ENCODE measurements at places on chromosomes 1 and 21. TPM values are rescaled to one million over a fixed set of nuclear protein-coding genes. Genes with fewer than 3 reads are reported as not detected.

TSACC gene
- total RNA-seq: not detected

LIPI gene
- total RNA-seq: not detected

LCE2C gene
- not detected for total RNA-seq

LCE2B gene
- total RNA-seq: not detected

SLC22A15 gene
- 1.5 TPM for total RNA-seq

IL12RB2 gene
- not detected for total RNA-seq

DNA sequence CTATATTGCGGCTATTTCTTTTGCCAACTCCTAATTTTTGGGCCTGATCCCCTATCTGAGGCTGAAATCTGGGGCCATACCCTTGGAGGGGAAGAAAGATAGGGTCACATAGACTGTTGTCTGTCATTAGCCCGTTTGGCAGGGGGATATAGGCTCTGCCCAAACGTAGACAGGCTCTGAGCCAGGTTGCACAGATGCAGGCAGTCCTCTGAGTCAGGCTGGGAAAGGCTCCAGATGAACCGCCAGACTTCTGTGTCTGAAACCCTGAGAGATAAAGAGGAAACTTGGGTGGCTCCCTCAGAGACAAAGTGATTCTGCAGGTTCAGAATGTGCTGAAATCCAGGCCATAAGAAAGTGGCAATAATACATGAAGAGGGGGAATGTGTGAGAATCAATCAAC is 4.0 kb upstream of the CAP1 start:
- no peak for DNase-seq

DNA sequence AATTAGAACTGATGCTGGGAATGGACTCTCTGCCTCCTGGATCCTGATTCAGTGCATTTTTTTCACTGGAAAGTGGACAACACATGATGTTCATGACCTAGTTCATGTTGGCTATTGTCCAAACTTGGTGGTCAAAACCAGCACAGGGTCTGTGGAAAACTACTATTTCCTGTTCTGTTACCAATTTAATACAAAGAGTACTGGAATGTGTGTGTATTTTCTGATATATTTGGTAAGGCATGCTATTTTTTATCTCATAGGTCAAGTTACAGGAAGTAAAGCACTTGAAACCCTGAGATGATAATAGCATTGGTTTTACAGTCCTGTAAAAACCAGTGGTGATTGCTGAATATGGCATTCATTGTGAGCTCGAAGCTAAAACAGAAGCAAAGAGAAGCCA is 89.9 kb downstream of the SGIP1 start:
- no peak for DNase-seq

DNA sequence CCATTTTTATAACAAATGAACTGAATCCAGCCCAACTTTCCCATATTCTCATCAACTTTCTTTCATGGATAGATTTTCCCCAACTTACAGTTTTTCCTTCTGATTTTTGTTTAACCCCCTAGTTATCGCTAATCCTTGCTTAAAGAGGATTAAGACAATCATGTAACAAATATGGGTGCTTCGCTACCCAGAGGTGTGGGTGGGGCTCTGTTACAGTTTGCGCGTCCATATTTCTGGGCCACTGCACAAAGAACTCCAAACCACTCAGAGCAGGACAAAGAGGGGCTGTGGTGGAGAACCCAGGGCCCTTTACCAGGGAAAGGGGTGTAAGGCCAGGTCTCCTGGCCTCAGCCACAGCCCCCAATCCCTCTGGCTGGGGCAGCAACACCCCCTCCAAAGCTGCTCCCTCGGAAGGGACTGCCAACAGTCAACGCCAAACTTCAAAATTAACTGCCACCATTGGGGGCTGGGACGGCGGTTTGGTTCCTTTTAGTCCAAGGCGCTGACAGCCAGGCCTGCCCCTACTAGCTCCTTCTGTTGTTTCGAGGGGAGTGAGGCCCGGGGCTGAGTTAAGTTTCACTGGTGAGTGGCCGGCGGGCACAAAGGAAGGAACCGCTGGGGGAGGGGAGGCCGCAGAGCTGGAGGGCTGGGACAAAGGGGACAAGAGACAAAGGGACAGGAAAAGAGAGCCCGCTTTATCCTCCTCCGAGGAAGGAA is 27.9 kb downstream of the SSBP3 start:
- no peak for DNase-seq

DNA sequence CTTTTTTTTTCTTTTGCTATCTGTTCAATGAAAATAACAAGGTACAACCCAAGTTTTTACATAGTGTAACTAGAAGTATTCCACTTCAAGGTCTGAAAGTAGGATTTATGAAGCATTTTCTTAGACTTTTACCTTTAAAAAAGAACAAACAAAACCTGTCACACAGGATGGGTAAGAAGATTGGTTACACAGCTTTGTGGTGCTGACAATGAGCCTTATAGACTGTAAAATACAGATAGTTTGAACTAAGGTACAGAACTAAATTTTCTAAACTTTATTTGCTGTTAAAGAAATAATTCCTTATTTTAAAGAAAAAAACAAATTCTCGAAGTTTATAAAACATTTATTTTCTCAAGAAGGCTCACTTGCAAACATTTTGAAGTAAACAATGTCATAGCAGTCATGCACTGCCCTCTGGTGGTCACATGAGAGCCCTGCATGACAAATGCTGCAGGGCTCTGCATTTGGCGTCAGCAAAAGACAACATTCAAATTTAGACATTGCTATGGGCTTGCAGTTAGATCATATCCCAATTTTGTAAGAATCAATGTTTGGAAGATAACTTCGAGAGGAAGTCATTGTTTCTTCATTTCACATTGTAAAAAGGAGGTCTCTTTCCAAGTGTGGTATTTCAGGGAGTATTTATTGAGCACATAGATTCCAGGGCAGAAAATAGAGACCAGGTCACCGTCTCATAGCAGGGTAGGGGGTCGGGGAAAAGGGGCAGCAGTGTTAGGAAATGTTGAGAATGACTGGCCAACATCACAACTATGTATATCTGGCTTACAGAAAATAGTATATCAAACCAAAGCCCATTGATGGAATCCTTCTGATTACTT is 115.3 kb upstream of the FMN2 start:
- DNase-seq: peak; percentile 44

DNA sequence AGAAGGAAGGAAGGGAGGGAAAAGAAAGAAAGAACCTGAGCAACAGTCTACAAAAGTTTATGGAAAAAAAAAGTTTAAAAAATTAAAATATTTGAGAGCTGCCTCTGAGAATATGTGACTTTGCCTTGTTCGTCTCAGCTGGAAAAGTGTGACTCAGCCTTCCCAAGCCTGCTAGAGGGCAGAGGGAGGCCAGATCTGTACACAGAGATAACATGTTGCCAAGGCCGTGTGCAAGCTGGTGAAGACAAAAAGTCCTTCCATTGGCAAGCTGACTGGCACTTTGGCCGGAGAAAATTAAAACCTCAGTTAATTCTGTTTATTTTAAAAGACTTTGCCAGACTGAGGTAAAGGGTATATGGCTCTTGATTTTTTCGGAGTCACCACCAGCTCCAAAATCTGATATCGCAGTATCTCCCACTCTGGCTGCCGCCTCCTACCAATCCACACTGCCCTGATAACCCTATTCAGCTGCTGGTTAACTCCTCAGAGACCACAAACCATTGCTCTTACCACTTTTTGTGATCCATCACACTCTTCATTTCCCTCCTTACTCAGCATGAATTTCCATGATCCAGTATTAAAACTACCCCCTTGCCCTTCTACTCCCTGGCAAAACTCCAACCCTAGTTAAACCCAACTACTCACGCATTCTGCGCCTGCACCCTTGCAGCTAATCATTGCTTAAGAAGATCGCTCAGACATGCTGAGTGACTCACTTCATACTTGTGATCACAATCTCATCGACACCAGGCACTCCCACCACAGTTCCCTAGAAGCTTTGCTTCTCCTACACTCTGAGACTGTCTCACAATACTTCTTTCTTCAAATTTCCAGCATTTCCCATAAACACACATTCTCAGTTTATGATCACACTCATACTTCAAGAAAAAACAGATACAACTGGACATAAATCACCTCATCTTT is 5.7 kb upstream of the PPP1R15B start:
- DNase-seq: peak; percentile 94

DNA sequence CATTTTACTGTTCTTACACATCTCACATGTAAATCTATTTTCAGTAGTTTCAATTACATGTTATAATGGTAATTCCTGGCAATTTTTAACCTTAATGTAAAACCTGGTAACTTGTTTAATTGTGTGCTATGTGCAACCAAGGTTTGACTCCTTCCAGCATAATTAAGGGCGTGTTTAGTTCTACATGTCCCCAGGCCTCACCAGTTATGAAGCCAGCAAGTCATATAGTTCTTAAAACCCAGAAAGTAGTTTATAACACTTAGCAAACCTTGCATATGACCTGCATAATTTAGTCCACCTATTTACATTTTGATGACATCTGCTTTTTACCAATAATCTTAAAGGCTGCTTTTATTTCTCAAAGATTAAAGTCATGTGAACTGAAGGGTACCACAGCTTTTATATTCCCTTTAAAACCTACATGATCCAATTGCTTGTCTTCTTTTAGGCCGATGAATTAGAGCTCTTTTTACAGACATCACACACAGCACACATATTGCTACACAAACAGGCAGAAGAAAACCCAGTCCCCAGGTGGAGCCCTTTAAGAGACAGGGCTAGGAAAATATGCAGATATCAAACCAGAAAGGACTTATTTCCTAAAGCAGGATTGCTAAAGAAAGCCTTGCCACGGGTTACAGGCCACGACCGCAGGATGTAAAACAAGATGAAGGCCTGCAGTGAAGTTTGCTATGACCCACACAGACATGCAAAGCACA is 23.2 kb upstream of the SYCP1 start:
- no peak for DNase-seq

- DNase-seq: peak; percentile 20
Measured at GRCh38 chr1:90964444-90965035, 57.3 kb downstream of the ZNF644 start.

DNA sequence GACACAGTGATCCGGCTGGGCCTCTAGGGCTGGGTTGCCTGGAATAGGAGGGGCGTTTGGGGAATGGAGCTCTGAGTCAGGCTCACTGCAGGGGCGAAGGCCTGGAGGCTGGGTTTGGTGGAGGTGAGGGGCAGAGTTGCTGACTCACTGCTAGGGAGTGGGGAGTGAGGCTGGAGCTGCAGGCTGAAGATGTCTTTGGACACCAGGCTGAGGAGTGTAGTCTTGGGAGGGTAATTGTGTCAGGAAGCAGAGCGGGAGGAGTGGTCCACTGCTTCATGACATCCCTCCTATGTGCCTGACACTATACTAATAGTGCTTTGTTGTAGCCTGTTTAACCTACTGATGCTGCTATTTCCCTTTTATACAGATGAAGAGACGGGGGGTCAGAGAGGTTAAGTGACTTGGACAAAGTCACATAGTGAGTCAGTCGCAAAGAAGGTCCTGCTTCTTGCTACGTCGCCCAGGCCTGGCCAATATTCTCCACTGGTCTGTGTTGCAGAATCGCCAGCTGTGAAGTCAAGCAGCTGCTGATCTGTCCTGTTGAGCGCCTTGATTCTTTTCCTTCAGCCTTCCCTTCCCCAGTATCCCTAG is 13.6 kb downstream of the ACTL8 start:
- DNase-seq: peak; percentile 70

DNA sequence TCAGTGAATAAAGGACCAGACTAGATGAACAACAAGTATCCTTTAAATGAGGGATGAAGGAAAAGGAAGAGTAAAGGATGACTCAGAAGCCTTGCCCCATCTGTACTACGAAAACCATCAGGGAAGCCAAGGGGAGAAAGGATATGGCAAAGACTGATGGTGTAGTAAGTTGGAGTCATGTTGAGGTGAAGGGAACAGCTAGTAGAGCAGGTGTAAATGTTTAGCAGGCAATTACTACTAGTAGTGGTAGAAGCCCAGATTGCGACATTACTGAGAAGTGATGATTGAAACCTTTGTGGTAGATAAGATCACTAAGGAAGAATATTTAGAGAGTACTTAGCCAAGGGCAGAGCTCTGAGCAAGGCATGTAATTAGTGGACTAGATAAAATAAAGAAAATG is 84.0 kb downstream of the PHTF1 start:
- DNase-seq: peak; percentile 7

- no peak for DNase-seq
Measured at GRCh38 chr1:33244809-33245186, 11.5 kb upstream of the ZNF362 start.

DNA sequence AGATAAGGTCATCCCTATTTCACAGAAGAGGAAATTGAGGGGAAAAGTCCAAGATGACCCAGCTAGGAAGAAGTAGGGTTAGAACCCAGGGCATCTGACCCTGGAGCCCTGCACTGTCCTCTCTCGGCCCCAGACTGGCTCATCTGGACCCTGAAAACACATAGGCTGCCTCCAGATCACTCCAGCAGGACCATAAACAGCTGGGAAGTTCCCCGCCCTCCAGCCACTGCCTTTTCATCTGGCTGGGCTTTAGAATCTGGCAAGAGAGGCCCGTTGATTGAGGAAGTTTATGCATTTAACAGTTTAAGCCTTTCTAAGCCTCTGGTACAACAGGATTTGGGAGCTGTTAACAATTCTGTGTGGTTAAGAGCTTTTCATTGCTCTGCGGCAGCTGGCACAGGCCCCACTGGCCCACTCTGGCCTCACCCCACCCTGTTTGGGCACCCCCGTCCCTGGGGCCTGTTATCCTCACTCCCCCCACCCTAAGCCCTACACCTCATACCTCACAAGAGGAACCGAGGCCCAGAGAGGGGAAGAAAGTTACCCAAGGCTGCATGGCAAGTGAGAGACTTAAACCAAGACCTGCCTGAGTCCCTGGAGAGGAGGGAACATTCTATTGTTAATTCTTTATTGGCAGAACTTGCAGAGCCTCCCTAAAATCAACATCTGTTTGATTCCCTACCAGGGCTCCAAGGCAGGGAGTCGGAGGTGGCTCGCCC is 84.2 kb downstream of the EPHB2 start:
- DNase-seq: no peak

- DNase-seq: no peak
Measured at GRCh38 chr1:31503570-31503969, 72.7 kb upstream of the TINAGL1 start.

DNA sequence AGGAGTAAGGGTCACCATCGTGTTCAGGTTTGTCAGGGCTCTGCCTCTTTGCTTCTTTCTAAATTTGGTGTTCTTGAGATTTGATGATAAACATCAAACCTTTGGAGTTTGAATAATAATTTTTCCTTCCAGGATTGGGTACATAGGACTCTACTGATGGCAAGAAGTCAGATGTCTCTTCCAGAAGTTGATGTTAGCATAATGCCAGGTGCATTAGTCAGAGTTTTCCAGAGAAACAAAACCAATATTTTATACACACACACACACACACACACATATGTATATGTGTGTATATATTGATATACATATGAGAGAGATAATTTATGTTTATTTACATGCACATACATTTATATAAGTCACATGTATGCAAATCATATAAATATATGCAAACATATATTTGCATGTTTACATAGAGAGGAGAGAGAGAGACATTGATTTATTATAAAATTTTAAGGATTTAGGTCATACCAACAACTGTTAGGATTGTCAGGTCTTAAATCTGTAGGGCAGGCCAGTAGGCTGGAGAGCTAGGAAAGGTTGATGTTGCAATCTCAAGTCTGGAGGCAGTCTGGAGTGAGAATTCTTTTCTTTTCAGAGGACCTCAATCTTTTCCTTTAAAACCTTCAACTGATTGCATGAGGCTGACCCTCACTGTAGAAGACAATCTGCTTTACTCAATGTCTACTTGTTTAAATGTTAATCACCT is 199.2 kb downstream of the HLX start:
- no peak for DNase-seq

GRCh38 chr1:201454608-201455007 is 14.4 kb downstream of the PHLDA3 start:
- DNase-seq: no peak

Measured in Caki2 (cell line).